ENCODE measurements at places on chromosomes 1 and 21. TPM values are rescaled to one million over a fixed set of nuclear protein-coding genes. Genes with fewer than 3 reads are reported as not detected.

DNA sequence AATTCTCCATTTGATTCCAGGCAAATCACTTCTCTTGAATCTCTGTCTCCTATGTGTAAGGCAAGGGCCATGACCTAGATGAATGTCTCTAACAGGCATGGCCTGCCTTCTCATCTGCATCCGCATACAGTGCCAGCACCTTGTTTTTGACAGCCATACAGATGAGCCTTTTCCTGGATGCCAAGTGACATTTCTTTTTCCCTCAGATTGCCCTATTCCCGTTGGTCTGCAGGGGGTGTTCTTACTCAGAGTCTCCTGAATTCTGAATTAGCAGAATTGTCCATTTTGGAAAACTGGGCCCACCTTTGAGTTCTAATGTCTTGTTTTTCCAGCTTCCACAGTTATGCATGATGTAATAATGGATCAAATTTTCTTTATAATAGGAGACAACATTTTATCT, 88.0 kb upstream of the ADAR start:
- no peak for DNase-seq
- no peaks in the 10 kb centered on the region for H3K4me1 ChIP-seq
- H3K4me3 ChIP-seq, result no peak overlapping the region
- H3K27me3 ChIP-seq, result no peaks in the 10 kb centered on the region

GRCh38 chr1:237042526-237042891, 525 bp downstream of the RYR2 start:
- no peaks in the 10 kb centered on the region for H3K4me1 ChIP-seq
- H3K36me3 ChIP-seq, result no peaks in the 10 kb centered on the region
- H3K27me3 ChIP-seq, result peaks cover 4% of the 10 kb centered on the region
- no peak for DNase-seq
- H3K27ac ChIP-seq, result peak overlapping the region; percentile 79
- peak overlapping the region; percentile 54 for H3K4me3 ChIP-seq

GRCh38 chr1:183804916-183805841, at the start of gene RGL1:
Gene RGL1 (plus strand): TSS chr1:183805120. CDS start chr1:183805298, 178 bp downstream.
- no peaks in the 10 kb centered on the region for H3K36me3 ChIP-seq
- H3K4me1 ChIP-seq, result no peaks in the 10 kb centered on the region
- H3K27me3 ChIP-seq, result no peaks in the 10 kb centered on the region
- peak; percentile 94 for DNase-seq
- peak within 1 kb of the TSS; percentile 75 for H3K4me3 ChIP-seq

- no peak overlapping the region for H3K4me3 ChIP-seq
- no peaks in the 10 kb centered on the region for H3K4me1 ChIP-seq
- no peaks in the 10 kb centered on the region for H3K36me3 ChIP-seq
- no peak overlapping the region for H3K27ac ChIP-seq
- H3K27me3 ChIP-seq, result no peaks in the 10 kb centered on the region
Observed at GRCh38 chr1:79188337-79188736, 181.8 kb upstream of the ADGRL4 start.

CD53 gene
- total RNA-seq, result 7.5 TPM
